ENCODE measurements at places on chromosomes 2 and 18.

DNA sequence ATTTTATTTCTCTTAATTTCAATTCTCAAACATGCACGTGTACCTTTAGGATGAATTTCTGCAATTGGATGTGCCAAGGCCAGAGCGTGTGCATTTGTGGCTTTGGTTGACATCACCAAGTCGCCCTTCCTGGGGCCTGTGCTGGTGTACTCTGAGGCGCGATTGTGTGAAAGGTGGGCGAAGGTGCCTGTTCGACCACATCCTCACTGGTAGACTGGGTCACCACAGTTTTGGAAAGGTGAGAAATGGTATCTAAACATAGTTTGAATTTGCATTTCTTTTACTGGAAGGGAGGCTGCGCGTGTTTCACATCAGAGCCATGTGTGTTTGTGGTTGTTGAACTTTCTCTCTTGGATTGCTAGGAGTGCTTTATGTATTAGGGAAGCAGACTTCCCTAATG is 89.8 kb downstream of the LDLRAD4 start:
- H3K27me3 ChIP-seq = no peaks in the 10 kb centered on the region
- H3K27ac ChIP-seq = no peak overlapping the region
- no peak for DNase-seq
- no peaks in the 10 kb centered on the region for H3K36me3 ChIP-seq
- H3K4me1 ChIP-seq = no peaks in the 10 kb centered on the region

- H3K4me3 ChIP-seq = no peak overlapping the region
- no peak overlapping the region for H3K27ac ChIP-seq
- H3K27me3 ChIP-seq = no peaks in the 10 kb centered on the region
- no peak for DNase-seq
Measured at GRCh38 chr2:139123795-139124194, 343.6 kb upstream of the NXPH2 start.

GRCh38 chr2:8545695-8546611 is 135.9 kb upstream of the ID2 start:
- H3K4me3 ChIP-seq = no peak overlapping the region
- no peaks in the 10 kb centered on the region for H3K36me3 ChIP-seq
- H3K4me1 ChIP-seq = peaks cover 49% of the 10 kb centered on the region
- DNase-seq = no peak

GRCh38 chr2:157891643-157892041 is 15.5 kb upstream of the ACVR1 start:
- H3K27me3 ChIP-seq = no peaks in the 10 kb centered on the region
- no peaks in the 10 kb centered on the region for H3K36me3 ChIP-seq
- DNase-seq = no peak
- H3K4me3 ChIP-seq = peak overlapping the region; percentile 18
- H3K4me1 ChIP-seq = peaks cover 17% of the 10 kb centered on the region

- H3K4me3 ChIP-seq = no peak overlapping the region
- no peaks in the 10 kb centered on the region for H3K36me3 ChIP-seq
- H3K27ac ChIP-seq = no peak overlapping the region
- H3K27me3 ChIP-seq = peaks cover 3% of the 10 kb centered on the region
- DNase-seq = no peak
- no peaks in the 10 kb centered on the region for H3K4me1 ChIP-seq
Measured at GRCh38 chr2:20676353-20677215, 9.6 kb downstream of the GDF7 start.

DNA sequence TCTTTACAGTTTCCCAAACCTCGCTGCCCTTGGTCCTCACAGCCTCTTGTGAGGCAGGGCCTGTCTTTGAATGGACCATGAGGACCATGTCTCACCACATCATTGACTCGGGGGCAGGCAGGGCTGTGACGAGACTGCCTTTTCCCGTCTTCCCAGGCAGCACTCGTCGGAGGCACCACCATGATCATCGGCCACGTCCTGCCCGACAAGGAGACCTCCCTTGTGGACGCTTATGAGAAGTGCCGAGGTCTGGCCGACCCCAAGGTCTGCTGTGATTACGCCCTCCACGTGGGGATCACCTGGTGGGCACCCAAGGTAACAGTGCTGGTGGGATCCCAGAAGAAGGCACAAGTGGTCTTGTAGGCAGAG is 45.7 kb upstream of the MAPRE3 start:
- no peak overlapping the region for H3K4me3 ChIP-seq
- no peaks in the 10 kb centered on the region for H3K4me1 ChIP-seq
- H3K36me3 ChIP-seq = no peaks in the 10 kb centered on the region
- H3K27ac ChIP-seq = no peak overlapping the region
- DNase-seq = no peak

DNA sequence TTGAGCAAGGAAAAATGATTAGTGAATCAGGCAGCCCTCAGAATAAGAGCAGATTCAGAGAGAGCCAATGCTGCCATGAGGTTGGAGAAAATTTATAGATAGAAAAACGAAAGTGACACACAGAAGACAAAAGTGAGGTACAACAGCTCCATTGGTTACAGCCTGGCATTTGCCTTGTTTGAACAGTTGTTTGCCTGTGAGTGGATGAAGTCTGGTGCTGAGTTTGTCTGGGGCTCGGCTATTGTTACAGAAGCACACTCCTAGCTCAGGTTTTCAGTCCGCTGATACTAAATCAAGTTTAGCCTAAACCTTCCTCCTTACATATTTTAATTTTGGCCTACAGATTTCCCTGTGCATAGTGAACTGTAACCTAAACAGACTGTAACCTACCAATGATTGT is 387.8 kb upstream of the RAB12 start:
- no peaks in the 10 kb centered on the region for H3K4me1 ChIP-seq
- no peaks in the 10 kb centered on the region for H3K36me3 ChIP-seq
- H3K4me3 ChIP-seq = no peak overlapping the region
- no peak for DNase-seq
- H3K27ac ChIP-seq = no peak overlapping the region

DNA sequence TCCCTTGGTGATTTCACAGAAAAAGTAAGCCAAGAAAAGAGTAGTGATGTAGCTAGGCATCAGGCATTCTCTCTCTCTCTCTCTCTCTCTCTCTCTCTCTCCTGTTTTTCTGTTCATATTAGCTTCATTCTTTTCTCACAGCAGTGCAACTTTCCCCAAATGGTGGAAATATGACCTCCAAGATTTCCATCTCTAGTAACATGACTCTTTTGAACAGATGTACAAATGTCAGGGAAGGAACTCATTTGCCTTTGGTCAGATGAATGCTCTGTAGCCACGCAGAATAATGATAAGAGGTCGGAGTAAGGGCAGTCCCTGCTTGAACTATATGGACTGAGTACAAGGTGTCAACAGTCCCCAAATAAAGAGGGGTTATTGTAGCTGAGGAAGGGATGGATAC is 316.2 kb downstream of the GALNT13 start:
- H3K36me3 ChIP-seq = no peaks in the 10 kb centered on the region
- H3K27ac ChIP-seq = no peak overlapping the region
- H3K4me3 ChIP-seq = no peak overlapping the region
- no peaks in the 10 kb centered on the region for H3K4me1 ChIP-seq
- H3K27me3 ChIP-seq = no peaks in the 10 kb centered on the region

DNA sequence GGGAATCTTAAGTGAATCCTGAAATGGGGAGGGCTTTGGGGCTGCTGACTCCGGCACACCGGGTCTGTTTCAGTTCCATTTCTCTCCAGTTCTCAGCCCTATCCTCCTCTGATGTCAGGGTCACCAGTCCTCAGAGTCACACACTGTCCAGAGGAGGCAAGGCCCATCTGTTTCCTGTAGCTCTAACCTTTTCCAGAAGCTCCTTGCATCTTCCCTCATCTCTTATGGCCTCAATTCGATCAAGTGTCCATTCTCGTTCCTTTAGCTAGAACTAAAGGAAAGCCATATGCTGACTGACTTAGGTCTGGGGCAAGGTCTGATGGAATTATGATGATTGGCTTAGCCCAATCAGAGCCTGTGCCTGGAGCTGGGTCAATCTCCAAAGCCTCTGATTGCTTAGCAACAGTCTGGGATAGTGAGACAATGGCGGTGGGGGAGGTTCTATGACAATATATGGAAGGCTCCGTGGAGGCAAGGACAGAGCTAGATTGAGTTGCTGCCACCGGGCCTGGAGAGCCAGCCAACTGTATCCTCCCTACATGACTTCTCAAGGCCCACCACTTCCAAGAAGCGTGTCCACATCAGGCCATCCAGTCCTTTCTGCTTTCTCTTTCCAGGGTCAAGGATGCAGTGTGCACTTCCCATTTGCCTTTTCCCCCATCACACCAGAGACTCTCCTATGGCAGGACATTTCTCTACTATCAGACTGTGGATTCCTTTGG is 5.2 kb downstream of the ANKRD53 start:
- no peak for DNase-seq
- no peaks in the 10 kb centered on the region for H3K27me3 ChIP-seq
- H3K27ac ChIP-seq = no peak overlapping the region
- peaks cover 17% of the 10 kb centered on the region for H3K36me3 ChIP-seq
- no peak overlapping the region for H3K4me3 ChIP-seq
- no peaks in the 10 kb centered on the region for H3K4me1 ChIP-seq
